ENCODE measurements at places on chromosomes 12 and 14.

- no peak for DNase-seq
Observed at GRCh38 chr12:180445-180844, 33.5 kb downstream of the SLC6A12 start.

- DNase-seq, result no peak
Observed at GRCh38 chr14:75450381-75451276, 22.8 kb downstream of the JDP2 start.

DNA sequence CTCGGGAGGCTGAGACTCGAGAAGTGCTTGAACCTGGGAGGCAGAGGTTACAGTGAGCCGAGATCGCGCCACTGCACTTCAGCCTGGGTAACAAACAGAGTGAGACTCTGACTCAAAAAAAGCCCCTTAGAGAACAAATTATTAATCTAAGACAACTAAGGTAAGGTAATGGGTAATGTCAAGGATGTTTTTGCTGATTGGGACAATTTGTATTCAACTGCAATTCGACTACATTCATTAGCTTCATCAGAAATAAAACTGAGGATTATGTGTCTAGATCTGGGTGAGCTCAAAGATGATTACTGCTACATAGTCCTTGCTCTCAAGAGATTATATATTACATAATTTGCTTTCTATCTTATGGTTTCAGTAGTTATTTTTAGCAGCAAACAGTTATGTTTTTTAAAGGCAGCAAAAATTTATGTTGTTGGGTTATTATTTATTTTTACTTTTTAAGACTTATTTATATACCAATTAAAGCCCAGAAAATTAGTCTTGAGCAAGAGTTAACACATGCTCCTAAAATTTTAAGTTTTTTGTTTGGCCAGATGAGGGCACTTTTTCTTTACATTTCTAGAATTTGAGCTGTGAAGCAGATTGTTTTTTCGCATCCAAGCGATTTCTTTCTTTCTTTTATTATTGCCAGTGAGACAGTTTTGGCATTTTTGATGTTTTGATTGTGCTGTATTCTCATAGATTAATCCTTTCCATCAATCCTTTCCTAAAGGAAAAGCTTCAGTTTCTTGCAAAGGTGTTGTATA, 52.3 kb downstream of the PLEKHA5 start:
- DNase-seq, result no peak

DNA sequence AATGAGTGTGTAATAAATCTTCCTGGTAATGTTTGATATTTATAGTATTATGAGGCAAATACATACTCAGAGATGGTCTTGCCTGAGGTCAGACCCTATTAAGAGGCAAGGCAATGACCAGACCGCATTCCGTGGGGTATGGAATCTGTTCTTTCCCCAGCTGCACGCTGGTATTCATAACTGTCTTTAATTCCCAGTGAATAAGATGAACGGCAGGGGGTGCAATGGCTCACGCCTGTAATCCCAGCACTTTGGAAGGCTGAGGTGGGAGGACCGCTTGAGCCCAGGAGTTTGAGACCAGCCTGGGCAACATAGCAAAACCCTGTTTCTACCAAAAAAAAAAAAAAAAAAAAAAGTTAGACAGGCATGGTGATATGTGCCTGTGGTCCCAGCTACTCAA, 44.6 kb downstream of the ERO1A start:
- no peak for DNase-seq

GRCh38 chr14:50057331-50057730, 59.0 kb downstream of the VCPKMT start:
- DNase-seq, result no peak

Measured in GOT3 (cell line).